Activated CD4-positive, alpha-beta T cell treated with anti-CD3 and anti-CD28 coated beads, Interleukin-2, Interleukin-6, amounts not matched to agents 100 ng/mL and 50 ng/mL, durations not matched to agents 16 hours and 8 hours (primary cell): ENCODE measurements at places on chromosomes 1 and 21.

GRCh38 chr1:242185731-242186130 is 186.8 kb upstream of the MAP1LC3C start:
- no peak for DNase-seq

DNA sequence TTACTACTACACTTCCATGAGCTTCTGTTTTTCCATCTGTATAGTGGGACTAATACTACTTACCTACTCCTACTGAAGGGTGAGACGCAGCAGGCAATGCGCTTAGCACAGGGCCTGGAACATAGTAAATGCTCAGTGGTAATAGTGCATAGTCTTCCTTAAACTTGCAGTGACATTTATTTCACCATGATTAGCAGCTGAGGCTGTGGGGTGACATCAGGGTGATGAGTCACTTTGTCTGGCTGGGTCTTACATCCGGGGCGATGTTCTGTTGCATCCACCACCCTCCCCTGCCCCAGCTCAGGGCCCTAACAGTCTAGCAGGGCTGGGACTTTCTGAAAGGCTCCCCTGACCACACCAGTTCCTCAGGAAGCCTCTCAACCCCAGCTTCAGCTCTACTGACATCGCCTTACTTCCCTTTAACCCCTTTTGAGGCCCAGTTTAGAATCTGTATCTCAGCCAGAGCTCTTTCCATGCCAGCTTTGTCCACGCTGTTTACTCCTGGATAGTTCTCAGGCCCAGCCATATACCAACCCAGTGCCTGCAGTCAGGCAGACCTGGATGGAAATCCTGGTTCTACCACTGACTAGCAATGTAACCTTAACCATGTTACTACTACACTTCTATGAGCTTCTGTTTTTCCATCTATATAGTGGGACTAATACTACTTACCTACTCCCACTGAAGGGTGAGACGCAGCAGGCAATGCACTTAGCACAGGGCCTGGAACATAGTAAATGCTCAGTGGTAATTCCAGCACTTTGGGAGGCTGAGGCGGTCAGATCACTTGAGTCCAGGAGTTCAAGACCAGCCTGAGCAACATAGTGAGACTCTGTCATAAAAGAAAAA is 66.3 kb downstream of the CD58 start:
- peak; percentile 95 for DNase-seq

- no peak for DNase-seq
Observed at GRCh38 chr1:56639211-56639610, 5.9 kb upstream of the PRKAA2 start.

GRCh38 chr1:208234721-208235120 is 9.5 kb downstream of the PLXNA2 start:
- no peak for DNase-seq

GRCh38 chr1:50929376-50929958 is 30.6 kb downstream of the FAF1 start:
- no peak for DNase-seq

DNA sequence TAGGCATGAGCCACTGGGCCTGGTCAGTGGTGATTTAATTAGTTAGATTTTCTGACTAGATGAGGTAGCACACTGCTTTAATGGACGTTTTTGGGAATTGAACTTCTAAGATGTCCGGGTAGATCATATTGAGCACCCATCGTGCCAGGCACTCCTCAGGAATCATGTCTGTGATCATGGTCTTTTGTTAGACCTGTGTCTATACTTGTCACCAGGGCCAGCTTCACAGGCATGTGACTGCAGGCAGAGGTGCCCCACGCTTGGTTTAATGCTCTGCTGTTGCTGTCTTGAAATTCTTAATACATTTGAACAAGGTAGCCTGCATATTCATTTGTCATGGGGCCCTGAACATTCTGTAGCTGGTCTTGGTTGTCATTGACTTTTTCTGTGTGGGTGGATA is 19.6 kb downstream of the UBE4B start:
- DNase-seq, result no peak

DNA sequence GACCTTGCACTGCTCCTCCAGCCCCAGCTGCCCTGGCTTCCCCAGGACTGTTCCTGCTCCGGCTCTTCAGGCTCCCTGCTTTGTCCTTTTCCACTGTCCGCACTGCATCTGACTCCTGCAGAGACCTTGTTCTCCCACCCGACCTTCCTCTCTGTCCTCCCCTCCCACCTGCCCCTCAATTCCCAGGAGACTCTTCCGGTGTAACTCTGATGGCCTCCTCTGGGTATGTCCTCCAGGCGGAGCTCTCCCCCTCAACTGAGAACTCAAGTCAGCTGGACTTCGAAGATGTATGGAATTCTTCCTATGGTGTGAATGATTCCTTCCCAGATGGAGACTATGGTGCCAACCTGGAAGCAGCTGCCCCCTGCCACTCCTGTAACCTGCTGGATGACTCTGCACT is 550 bp downstream of the ACKR1 start:
- DNase-seq, result no peak

GRCh38 chr1:167544447-167545093 is 9.0 kb downstream of the CREG1 start:
- peak; percentile 79 for DNase-seq

DNA sequence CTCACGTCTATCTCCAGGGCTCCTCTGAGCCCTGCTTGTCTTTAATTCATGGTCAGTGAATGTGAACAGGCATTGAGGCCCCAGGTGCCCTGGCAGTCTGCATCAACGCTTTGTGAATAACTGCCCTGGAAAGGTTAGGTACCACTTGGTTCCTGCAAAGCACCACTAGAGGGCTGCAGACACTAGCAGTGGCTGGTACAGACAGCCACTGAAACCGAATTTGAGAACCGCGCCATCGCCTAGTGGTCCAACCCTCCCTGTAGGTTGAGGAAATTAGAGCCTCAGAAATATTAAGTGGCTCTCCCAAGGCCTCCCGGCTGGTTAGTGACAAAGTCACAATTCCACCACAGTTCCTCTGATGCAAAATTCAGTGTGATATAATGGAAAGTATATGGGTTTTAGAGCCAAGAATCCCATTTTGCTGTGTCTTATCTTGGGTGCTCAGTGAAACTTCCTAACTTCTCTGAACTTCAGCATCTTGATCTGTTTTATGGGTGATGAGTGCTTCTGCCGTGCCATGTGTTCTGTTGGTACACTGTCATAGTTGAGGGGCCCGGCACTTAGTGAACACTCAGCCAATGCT is 46.2 kb upstream of the BCL9 start:
- DNase-seq, result peak; percentile 82

DNA sequence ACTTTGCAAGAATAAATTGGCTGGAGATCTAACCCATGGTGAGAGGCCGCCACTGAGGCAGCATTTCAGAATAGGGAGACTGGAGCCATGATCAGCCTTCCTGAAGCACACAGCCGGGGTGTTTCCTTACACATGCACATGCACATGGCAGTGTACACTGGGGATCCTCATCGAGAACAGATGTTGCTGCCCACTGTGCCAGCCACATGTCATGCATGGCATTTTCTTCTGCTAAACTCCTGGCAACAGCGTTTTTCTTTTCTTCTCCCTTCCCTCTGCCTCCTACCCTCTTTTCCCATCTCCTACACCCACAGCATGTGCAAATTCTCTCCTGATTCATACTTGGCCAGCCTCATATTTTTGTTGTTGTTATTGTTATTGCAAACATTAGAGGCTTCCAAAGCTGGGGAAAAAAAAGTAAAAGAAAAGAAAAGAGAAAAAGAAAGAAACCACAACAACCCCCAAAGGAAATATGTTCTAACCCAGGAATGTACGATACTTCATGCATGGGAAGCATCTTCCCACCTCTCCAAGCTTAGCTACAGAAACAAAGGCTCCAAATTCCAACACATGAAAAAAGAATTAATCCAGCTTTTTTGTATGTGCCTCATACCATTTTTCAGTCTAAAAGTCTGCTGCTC is 344.0 kb downstream of the ASTN1 start:
- no peak for DNase-seq

DNA sequence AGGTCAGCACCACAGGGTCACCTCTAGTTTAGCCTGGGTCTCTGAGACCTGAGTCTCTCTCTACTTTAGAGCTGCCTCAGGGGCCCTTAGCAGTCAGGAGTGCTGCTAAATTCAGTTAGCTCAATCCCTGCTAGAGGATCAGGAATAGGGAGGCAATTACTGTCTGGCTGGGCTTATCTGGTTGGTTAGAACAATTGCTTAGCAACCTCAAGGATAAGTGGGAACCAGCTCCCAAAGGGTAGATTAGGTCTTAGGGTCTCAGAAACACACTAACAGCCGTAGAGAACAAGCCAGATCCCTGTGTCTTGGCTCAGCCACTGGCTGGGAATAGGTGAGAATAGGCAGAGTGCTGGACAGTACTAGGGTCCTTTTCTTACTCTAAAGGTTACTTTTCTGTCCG is 7.7 kb downstream of the PM20D1 start:
- no peak for DNase-seq

- no peak for DNase-seq
Observed at GRCh38 chr1:21520899-21521716, 11.9 kb downstream of the ALPL start.

DNA sequence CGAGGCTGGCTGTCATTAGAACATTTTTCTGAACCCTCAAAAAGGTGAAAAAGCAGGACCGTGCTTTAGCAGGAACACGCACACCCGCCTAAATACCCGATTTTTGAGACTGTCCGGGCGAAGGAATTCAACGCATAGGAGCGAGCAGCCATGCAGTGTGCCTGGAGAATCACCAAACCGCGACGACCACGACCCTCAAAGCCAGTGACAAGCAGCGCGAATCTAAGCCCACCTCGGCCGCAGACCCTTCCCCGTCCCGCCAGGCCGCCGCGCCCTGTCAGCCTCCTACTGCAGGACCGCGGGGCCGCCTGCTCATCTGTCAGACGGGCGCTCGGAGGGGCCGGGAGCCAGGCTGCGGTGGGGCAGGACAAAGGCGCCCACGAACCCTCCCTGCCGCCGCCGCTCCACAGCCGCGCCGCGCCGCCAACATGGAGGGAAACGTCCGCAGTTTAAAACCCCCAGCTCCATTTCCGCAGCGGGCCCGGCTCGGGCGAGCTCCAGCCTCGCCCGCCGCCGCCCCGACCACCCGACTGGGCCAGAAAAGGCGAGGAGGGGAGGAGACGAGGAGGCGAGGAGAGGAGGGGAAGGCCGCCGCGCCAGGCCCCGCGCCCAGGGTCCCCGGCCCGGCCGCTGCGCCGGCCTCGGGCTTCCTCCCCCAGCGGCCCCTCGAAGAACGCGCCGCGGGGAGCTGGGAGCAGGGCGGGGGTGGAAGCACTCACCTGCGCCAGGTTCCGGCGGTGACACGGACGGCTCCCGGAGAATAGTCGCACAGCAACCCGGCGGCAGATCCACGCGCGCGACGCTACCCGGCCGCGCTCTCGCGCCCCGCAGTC is at the start of gene LBR:
Gene LBR, minus strand, starts transcription at position 804 of the 833 bp plus-strand sequence. CDS start 3,963 bp downstream, outside the sequence.
- DNase-seq, result no peak

DNA sequence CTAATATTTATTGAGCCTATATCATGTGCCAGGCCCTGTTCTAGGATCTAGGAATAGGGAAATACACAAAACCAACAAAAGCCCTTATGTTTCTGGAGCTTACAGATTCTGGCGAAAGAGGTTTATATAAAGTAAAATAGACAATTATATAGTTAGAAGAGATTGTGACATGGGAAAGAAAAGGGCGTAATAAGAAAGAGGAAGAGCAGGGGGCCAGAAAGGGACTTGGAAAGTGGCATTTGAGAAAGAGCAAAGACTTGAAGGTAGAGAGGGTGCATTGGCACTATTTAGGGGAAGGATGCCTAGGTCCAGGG is 322.5 kb upstream of the FAM78B start:
- no peak for DNase-seq

DNA sequence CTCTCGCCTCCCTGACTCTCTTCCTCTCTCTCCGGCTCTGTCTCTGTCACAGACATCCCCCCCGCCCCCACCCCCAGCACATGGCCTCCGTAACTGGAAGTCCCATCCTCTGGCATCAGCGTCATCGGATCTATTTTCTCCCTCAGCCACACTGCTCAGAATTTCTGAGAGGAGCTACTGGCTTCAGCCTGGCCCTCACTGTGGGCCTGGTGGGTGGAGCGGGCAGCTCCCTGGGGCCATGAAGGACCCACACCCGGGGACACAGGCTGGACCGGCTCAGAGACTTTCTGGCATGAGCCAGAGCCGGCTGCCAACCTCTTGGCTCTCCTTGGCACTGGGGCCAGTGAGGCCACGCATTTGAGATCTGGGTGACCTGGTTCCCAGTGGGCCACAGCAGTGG is 61.2 kb upstream of the CASZ1 start:
- DNase-seq, result no peak

DNA sequence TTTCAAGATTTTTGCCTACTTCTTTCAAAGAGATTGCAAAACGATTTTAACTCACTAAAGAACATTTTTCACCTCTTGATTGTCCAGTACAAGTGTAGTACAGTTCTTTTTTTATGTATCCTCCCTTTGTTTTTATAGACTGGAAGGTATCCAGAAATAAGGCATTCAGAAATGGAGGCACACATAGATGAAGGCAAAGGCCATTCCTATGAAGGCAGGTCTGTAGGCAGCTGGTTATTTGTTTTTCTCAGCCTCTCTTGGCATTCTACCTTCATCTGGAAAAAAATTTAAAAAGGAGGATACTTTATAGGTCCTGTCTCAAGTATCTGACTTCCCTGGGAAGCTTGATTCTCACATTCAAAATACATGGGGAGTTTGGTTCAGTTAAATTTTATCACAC is 18.6 kb upstream of the SLC16A1 start:
- no peak for DNase-seq

GRCh38 chr1:93013145-93014065 is 52.1 kb upstream of the DIPK1A start:
- DNase-seq, result no peak

DNA sequence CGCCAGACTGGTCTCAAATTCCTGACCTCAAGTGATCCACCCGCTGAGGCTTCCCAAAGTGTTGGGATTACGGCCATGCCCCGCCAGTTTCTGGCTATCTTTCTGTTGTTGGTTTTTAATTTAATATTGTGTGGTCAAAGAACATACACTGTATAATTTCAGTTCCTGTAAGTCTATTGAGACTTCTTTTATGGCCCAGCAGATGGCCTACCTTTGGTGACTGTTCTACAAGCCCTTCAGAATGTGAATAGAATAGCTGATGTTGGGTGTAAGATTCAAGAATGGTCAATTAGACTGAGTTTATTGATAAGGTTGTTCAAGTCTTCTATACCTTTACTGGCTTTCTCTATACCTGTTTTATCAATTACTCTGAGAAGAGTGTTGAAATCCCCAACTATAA is 10.7 kb downstream of the HES2 start:
- no peak for DNase-seq

GRCh38 chr1:117268535-117269455 is 58.1 kb upstream of the VTCN1 start:
- no peak for DNase-seq

GRCh38 chr1:9437961-9438430 is 101.3 kb upstream of the SLC25A33 start:
- no peak for DNase-seq

GRCh38 chr1:11680270-11681070 is 478 bp downstream of the MAD2L2 start:
- no peak for DNase-seq

GRCh38 chr1:89429062-89429461 is 65.2 kb downstream of the GBP6 start:
- no peak for DNase-seq

DNA sequence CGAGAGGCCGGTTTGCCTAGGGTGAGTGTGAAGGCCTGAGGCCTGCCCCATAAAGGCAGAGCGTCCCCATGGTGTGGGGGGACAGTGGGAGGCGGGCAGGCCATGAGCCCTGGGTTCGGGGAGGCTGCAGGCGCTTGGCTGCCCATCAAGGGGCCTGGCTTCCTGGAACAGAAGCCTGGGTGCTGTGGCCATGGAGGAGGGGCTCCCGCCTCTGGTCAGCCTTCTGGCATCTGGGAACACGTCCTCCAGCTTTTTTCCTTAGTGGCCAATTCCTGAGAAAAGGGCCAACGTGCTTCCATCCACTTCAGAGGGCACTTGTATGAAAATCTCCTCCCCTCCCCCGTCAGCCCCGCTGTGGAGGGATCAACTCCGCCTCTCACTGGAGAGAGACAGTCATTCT is 58.7 kb downstream of the PRDM16 start:
- no peak for DNase-seq
